Brain microvascular endothelial cell (primary cell): ENCODE measurements at places on chromosomes 11 and 22.
A peak's percentile ranks its signal among the peaks of the same experiment; 100 is the strongest.

DNA sequence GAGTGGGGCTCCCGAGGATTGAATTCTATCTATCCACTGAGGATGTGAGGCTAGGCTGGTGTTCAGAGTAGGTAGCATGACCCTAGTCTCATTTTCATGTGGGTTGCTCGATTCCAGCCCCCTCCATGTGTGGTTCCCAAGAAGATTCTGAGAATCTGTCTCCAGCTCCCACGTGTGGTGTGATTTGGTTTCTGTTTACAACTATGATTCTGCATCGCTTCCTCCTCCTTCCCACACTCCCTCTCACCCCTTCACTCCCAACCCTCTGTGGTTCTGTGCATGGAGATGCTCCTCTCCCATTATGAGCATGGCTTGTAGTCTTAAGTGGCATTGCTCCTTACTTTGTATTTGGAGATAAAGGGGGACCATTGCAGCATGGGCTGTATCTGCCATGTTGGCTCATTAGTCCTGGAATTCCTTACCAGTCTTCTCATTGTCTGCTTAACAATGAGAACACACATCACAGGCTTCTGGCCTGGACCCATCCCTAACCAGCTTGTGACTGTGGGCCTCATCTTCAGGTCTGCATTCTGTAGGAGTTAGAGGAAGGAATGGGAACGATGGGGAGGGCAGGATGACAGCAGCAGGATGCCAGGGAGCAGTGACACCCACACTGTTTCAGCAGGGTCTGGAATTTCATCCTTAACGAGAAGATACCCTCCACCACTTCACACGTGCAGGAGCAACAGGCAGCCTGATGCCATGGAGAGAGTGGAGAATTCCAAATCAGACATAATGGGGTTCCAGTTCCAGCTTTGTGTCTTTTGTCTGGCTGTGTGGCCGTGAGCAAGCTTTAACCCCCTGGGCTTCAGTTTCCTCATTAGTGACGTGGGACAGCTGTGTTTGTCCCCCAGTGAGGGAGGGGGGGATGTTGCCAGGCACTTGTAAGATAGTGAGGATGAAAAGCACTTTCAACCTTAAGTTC lies 86.0 kb downstream of the CCDC81 start:
- peak; percentile 49 for DNase-seq

GRCh38 chr11:11550534-11550933 lies 71.3 kb downstream of the GALNT18 start:
- DNase-seq, result no peak

DNA sequence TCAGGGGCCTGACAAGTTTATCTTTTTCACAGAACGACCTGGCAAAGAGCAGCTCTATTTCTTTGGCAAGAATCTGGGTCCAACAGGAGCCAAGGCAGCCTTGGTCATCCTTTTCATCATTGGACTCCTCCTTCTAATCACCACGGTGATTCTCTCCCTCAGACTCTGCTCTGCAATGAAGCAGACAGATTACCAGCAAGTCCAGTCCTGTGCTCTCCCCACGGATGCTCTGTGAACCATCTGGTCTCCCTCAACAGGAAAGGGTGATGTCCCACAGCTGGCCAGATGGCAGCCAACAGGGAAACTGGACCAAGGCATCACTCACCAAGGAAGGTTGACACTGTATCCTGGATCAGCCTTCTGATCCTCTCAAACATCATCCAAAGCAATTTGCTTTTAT lies 17.0 kb upstream of the PANX1 start:
- DNase-seq, result no peak

DNA sequence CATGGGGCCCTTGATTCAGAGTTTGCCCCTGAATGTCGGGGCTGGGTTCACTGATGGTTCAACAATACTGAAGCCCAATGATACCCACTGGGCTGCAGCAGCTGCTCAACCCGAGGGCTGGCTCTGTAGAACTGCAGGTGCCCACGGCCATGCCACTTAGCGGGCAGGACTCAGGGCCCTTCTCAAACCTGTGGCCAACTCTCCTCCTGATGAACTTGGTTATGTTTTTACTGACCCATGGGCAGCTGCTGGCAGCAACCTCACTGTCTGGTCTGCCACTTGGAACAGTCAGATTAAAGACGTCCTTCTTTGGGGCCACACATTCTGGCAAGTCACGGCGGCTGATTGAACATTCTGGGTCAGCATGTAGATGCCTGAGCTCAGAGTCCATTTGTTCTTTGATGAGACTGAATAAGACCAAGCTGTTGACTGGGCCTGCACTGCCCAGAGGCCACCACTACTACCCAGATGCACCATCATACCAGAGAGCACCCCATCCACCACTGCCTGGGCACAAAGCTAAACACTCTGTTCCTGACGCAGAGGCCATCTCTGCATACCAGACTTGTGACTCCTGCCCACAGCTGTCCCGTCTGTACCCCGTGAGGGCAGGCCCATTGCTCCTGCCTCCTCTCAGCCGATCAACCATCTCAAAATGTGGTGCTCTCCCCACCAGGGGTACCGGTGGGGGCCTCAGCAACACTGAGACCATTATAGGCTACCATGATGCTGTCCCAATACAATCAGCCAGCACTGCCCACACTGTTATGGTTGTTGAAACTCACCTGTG lies 67.8 kb downstream of the SHANK2 start:
- no peak for DNase-seq

DNA sequence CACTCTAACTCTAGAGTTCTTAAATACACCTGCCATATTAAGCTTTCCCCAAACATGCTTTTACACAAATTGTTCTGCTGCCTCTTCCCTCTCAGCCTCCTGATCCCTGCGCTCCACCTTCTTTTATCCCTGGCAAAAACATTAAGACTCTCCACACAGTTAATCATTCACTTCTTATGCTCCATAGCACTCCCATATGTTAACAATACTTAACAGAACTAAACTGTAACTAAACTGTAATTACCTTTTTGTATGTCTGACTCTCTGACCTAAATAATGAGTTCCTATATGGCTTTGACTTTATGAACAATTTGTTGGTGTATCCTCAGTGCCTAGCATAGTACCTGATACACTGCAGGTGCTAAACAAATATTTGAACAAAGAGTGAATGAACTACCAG lies 71.8 kb downstream of the BTBD10 start:
- DNase-seq, result no peak

DNA sequence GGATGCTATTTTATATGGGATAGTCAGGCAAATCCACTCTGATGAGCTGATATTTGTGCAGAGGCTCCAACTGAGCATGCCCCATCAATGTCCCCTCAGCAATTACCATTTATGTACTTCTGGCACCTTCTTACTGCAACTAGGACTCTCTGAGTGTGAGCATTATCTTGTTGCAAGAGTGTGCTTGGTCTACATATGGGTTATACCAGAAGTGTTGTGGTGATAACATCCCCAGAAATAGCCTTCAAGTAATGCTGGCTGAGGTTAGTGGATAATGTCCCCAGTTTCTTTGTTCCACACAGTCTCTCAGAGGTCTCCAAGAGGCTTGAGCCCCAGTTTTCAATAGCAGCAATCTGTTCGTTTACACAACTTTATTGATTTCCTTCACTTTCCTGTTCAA lies 408.6 kb downstream of the JRKL start:
- DNase-seq, result no peak

DNA sequence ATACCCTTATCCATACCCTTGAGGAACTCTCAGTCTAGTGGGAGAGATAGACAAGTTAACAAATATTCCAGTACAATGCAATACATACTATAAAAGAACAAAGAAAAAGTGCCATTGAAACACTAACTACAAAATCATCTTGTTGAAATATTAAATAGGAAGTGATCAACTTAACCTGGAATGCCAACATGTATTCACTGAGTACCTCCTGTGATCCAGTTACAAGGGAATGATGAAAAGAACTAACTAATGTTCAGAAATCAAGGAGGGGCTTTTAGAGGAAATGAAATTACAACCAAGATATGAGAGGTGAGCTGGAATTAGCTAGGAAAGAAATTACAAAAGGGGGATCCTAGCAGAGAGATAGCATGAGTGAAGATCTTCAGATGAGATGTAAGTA lies 6.2 kb upstream of the FIBIN start:
- no peak for DNase-seq

DNA sequence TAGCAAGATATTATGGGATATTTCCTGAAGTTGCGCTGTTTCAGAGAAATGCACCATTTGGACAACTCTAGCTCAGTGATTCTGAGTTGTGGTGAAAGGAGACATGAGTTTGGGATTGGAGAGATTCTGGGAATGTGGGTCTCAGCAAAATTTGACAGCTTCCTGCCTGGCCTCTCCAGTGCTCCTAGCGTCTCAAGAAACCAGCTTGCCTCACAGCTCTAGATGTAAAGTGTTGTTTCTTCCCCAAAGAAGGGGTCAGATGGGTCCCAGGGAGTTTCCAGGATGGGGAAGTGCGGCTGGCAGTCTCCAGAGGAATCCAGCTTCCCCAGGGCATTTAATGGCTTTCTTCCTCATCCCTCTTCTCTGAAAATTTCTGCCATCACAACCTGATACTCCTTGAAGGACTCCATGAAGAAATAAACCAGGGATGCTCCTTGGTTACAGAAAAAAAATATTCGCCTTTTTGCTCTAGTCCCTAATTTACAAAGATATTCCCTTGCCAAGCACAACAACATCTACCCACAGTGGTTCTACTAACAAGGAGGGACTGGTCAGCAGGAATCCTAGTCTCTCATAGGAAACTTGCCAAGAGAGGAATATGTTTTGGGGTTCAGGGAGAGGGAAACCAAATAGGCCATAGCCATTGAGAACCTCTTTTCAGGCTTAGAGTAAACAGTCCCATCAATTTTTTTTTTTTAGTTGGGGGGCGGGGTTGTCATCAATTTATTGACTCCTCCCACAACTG lies 185.4 kb upstream of the E2F8 start:
- DNase-seq, result no peak

DNA sequence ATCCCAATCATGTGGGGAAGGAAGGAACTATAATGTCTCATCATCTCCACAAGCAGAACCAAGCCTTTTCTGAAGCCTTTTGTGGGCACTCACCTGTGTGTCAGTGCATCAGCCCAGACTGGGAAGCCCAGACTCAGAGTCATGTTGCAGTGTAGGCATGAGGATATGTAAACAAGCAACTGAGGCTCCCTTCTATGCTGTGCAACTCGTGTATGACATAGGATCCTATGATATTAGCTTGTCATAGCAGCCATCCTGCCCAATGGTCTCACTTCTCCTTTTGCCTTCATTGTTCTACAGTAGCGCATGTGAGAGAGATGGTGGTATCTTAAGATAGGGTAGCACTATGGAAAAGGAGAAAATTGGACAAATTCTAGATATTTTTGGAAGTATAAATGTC lies 103.4 kb upstream of the OLFML1 start:
- DNase-seq, result no peak

DNA sequence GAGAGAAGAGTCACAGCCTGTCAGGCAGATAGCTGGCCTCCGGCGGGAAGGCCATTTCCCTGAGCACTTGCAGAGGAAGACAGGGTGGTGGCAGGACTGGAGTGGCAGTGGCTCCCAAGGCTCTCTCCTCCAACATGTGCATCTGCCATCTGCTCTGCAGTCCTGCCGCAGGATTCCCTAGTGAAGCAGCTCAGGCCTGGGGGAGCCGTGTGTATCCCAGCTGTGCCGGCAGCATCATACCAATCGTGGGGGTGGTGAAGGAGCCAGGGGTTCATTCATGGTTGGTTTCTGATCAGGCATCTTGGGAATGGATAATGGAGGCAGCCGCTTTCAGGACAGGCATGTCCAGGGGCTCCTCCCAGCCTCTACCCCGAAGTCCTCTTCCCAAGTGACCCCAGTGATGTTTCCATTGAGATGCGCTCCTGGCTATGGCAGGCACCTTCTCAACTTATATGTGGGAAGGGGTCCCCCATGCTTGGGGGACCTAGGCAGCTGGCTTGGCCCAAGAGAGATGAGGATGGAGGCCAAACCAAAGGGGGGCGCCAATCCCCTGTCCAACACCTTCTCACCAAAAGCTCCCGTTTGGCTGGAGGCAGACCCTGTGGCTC lies 6.1 kb downstream of the TAGLN start:
- DNase-seq, result no peak

DNA sequence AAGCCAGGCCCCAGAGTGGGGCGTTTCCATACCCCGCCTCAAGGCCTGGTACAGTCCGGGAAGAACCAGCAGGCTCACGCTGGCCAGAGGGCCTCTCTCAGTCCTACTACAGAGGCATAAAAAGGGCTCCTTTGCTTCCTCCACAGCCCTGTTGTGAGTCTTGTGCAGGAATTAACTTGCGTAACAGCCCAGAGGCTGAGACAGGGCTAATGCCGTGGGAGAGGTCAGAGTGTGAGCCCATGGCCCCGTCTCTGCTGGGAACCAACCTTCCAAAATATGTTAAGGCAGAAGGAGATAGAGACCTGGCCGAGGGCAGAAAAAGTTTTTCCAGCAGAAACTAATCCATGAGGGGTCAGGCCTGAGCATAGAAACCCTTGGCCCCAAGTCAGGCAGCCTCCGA lies 19.9 kb upstream of the TMEM184B start:
- DNase-seq, result peak; percentile 36

GRCh38 chr11:131109257-131109656 lies 193.0 kb upstream of the SNX19 start:
- peak; percentile 25 for DNase-seq

GRCh38 chr11:104524254-104524653 lies 360.3 kb upstream of the PDGFD start:
- no peak for DNase-seq

- no peak for DNase-seq
These were observed 2.2 kb downstream of the SEC14L2 start for GRCh38 chr22:30398685-30399680.

DNA sequence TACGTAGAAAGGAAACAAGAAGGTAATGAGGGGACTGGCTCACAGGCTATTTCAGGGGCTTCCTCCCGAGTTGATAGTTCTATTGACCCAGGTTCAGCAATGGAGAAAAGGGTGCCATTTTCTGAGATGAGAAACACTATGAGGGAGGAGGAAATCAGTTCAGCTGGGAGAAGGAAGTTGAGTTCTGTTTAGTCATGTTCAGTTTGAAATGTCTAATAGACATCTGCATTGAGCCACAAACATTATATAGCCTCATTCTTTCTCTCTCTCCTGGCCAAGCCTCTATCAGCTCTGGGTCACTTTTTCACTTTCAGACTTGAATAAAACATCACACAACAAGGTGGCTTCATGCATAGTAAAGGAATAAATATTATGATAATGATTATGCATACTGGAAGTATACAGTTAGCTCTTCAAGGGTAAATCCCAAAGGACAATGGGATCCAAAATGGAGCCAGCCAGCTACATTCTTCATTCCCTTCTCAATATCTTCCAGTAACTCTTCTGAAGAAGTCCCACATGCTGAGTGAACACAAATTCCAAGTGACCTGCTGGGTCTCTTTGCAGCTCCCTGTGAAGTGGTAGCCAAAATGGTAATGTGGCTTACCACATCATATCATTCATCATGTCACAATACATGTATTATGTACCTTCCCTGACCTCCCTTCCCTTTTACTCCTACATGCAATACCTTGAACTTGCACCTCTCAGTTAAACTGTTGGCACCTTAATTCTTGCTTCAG lies 80.9 kb upstream of the CD44 start:
- no peak for DNase-seq

DNA sequence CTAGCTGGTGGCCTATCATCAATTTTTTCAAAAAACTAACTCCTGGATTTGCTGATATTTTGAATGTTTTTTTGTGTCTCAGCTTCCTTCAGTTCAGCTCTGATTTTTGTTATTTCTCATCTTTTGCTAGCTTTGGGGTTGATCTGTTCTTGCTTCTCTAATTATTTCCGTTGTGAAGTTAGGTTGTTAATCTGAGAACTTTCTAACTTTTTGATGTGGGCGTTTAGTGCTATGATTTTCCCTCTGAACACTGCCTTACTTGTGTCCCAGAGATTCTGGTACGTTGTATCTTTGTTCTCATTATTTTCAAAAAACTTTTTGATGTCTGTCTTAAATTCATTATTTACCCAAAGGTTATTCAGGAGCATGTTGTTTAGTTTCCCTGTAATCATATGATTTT lies 19.1 kb downstream of the NARS2 start:
- no peak for DNase-seq
